Amniotic stem cell (primary cell): ENCODE measurements at places on chromosomes 2 and 18.

- no peak for DNase-seq
Measured at GRCh38 chr2:1600191-1601066, 143.9 kb downstream of the PXDN start.

DNA sequence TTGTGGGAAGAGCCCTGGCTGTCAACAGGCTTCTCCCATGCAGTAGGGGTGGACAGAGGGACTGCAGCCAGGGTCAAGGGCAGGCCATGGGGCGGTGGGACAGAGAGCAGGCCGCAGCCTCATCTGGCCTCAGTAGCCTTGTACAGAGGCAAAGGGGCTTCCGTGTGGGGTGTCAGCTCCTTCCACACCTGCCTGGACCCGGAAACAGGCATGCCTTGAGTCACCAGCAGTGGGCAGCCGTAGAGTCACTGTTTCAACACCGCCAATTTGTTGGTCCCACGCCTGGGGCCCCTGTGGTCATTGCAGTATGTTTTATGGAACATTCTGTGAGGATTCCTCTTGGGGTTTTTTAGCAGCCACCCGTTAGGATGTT is 173.0 kb downstream of the SMAD7 start:
- no peak for DNase-seq

DNA sequence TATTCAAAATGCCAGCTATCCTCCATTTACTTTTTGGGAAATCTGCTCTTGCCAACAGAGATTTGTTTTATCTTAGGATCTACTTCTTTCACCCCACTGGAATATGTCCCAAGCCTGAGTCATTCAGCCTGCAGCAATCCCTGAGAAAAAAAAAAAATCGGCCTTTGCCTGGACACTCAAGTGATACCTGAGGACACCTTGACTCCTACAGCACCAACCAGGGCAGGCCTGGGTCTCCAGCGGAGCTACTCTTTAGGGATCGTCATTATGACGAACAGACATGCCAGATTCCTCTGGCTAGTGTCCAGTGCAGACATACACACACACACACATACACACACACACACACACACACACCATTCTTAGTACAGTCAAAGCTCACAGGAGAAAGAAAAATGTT is 2.2 kb upstream of the UGT1A6 start:
- no peak for DNase-seq

DNA sequence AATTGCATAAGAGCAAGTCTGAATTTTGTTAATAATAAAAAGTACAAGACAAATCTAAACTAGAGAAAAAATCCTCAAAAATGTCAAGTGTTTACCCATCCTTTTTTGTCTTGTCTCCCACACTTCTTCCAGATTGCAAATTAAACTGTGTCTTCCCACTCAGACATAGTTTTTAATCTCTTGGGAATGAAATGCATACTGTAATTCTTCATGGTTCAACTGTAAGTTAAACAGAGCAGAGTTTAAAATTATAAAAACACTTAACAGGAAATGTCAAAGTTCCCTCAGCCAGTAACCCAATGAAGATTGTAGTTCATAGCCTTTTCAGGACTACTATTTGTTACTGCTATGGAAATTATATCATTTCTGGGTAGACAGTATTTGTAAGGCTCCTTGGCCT is 171.8 kb downstream of the UBE2E3 start:
- no peak for DNase-seq

GRCh38 chr2:176142281-176142680 is 9.1 kb upstream of the HOXD4 start:
- no peak for DNase-seq

DNA sequence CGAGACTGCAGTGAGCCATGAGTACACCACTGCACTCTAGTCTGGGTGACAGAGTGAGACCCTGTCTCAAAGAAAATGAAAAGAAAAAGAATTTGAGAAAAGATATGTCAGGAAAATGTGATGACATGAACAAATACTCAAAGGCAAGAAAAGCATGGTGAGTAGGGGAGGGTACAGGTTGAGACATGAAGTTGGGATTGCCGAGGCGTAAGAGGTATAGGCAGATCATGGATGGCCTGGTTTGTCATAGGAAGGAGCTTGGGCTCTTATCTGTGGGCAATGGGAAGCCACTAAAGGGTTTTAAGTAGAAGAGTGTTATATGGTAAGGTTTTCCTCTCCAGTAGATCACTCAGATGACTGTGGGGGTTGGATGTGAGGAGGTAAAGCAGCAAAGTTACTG is 32.3 kb downstream of the SPAST start:
- DNase-seq, result no peak

DNA sequence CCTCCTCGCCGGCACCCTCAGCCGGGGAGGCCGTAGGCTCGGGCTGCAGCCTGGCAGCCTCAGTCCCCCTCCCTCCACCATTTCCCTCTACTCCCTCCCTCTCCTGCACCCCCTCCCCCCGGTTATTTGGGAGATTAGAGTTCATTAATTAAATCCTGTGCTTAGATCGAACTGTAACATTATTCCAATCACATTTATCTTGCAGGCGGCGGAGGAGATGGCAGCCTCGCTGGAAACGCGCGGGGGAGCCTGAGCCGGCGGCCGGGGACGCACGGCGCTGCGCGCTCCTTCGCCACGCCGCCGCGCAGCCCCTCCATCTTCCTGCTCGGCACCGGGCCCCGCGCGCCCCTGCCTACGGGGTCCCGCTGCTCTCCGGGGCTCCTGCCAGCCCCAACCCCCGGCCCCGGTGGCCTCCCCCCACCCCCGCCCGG is at the start of gene ST8SIA3:
Gene ST8SIA3, plus strand, starts transcription at position 287 of the 431 bp plus-strand sequence. CDS start 290 bp downstream, outside the sequence.
- no peak for DNase-seq

DNA sequence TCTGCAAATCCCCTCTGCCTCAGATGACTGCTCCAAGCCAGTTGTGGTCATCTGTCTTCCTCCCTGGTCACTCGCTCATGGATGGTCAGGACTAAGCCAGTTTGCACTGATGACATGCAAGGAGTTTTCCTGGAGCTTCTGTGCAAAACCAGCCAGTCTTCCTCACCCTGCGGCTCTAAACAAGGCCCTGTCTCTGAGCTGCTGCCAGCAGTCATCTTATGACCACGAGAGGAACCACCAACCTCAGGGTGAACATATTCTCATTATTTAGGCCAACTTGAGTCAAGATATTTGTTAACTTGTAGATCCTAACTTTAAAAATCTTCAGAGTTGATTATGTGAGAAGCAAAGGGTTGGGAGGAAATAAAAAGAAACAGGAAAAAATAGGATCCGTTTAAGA is 119.9 kb upstream of the CAB39 start:
- DNase-seq, result no peak

GRCh38 chr2:127515383-127515915 is 10.8 kb downstream of the IWS1 start:
- no peak for DNase-seq

DNA sequence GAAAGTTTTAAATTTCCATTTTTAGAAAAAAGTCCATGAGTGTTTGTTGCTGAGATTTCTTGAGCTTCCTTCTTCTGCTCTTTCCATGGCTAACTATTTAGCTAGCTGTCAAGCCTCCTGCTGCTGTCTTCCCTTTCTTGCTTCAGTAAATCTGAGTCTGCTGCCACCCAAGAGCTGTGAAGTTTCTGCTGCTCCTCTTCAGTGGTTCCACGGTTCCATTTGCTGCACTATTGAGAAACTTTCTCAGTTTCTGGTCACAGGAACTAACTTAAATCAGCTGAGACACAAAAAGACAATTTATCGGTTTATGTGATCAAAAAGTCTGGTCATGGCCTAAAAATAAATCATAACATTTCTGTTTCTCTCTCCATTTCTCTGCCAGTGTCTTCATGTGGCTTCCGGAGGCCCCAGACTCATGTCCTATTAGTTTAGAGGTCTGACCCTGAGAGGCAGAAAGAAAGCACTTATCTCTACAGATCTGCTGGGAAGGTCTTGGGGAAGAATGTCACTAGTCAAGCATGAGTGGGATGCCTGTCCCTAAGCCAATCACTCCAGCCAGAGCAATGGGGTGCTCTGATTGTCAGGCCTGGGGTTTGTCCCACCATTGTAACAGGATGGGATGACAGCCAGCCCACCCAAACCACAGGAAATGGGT is 73.0 kb upstream of the ARL4C start:
- no peak for DNase-seq

DNA sequence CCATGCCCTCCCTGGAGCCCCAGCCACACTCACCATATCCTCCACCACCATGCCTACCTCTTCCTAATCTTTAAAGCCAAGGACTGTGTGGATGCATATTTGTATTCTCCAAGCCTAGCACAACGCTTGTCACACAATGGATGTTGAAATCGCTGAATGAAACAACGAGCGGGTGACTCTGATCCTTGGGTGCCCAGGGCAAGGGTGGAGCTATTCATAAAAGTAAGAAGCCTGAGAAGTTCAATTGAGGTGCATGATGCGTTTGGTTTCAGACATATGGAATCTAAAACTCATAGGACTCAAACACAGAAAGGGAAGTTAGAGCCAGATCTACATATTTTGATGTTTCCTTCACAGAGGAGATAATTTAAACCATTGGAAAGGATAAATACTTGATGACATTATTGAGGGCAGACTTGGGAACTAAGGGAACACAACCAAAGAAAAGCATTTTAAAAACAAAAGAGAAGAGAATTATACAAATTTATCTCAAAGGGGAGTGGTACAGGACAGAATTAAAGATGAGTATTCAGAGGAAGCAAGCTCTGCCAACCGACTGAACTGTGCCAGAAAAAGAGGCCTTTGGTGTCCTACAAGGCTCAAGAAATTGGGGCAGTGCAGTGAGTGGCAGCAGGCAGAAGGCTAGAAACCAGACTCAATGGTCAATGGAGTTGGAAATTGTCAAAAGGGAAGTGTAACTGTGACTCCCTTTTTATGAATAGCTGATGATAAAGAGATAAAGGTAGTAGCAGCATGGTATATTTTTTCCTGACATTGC is 200.6 kb upstream of the NCKAP5 start:
- DNase-seq, result no peak

DNA sequence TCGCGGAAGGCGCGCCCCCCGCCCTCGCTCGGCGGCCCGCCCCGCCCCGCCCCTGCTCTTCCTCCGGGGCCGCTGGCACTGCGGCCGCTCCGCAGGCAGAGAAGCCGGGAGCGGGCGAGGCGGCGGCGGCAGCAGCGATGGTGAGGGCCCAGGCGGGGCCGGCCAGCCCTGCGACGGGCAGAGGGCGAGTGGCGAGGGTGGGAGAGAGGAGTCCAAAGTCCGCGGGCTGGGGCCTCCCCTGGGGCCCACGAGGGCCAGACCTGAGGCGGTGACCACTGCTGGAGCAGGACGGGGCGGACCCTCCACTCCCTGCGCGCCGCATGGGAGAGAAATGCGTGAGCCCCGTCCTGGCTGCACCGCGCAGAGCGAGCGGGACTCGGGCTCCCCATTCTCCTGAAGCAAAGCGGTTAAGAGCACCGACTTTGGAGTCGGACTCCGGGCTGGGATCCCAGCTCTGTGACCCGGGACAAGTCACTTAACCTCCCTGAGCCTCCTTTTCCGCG is at the start of gene VAMP5:
Gene VAMP5, plus strand, starts transcription at position 78 of the 503 bp plus-strand sequence. Its CDS starts 60 bp downstream, at position 138.
- no peak for DNase-seq

GRCh38 chr18:26556573-26556972 is 8.2 kb upstream of the KCTD1 start:
- no peak for DNase-seq

GRCh38 chr18:73313476-73313875 is 445.7 kb upstream of the NETO1 start:
- no peak for DNase-seq

DNA sequence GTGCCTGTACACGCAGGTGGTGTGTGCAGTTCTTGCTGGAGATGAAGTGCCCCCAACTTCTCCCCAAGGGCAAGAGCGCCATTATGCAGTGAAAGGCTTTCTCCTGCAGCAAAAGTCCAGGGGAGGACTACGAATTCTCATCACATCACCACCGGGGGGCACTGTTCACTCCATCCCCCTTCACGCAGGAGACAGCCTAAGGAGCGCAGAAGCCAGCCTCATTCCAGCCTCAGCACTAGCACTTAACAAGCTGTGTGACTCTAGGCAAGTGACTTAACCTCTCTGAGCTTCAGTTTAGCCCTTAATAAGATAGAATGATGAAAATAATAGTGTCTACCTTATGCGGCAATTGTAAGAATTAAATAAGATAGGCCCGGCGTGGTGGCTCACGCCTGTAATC is 32.3 kb downstream of the DNMT3A start:
- no peak for DNase-seq

GRCh38 chr2:216594081-216594480 is 39.1 kb upstream of the IGFBP2 start:
- no peak for DNase-seq

DNA sequence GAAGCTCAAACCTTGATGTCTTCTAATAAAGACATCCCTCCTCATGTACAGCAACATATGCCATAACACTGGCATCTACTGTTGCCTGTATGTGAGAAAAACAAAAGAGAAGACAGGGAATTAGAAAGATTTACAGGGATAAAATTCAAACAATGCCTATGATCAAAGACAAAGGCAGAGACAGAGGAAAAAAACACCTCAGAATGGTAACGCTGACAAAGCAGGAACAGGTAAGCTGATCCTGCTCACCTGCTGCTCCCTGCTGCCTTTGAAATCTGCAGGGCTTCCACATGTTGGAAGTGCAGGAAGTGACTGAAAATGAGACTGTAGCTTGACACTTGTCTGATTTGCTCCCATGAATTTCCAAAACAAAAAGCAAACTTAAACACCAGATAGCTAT is 90.2 kb upstream of the DNAJC10 start:
- DNase-seq, result no peak

- no peak for DNase-seq
Measured at GRCh38 chr2:33011941-33012340, 65.2 kb downstream of the LTBP1 start.

DNA sequence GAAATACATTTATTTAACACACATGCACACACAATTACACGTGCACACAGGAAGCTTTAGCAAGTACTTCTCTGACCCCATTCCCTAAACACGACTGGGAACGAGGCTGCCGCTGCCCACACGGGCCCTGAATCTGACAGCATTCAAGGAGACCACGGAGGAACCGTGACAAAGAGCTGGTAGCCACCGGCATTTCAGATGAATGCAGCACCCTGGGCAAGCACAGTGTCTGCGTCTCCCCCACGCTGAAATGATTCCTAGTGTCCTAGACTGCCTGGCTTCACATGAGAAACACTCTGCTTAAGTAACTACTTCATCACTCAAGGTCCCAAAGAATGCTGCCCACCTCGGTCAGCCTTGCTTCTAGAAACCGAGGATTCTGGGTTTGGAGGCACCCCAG is 95.0 kb downstream of the HDAC4 start:
- no peak for DNase-seq

DNA sequence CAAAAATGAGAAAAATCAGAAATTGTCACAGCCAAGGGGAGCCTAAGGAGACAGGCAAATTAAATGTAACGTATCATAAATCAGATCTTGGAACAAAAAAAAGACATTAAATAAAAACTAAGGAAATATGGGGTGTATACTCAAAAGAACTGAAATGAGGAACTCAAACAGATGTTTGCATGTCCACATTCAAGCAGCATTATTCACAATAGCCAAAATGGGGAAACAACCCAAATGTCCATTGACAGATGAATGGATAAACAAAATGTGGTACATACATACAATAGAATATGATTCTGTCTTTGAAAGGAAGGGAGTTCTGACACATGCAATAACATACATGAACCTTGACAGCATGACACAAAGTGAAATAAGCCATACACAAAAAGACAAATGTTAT is 155.8 kb upstream of the KLF7 start:
- DNase-seq, result no peak

GRCh38 chr2:40394597-40394996 is 57.3 kb downstream of the SLC8A1 start:
- no peak for DNase-seq
